NCI-H2081 treated with DMSO at 0.1 percent for 48 hours (cell line): ENCODE measurements at places on chromosomes 11 and 22.

DNA sequence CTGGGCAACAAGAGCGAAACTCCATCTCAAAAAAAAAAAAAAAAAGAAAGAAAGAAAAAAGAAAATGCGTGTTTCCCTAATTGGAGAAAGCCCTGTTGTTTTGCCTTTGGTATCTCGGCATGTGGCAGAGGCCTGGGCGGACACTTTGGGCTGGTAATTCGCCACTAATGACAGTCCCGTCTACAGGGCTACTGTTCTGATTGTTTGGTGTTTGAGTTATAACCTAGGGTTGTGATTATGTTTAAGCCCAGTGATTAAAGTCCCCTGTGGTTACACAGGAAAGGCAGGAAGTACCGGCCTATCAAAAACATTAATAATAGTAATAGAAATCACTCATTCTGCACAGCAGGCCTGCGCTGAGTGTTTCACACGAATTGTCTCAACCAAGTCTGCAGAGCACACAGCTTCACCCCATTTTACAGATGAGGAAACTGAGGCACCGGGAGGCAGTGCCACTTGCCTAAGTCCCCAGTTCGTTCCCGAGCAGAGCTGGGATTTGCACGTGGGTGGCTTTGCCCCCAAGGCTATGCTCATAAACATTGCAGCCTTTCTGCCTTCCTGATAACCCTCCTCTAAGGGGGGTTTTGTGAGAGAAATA lies 39.1 kb upstream of the GRAMD4 start:
- DNase-seq = peak; percentile 45

DNA sequence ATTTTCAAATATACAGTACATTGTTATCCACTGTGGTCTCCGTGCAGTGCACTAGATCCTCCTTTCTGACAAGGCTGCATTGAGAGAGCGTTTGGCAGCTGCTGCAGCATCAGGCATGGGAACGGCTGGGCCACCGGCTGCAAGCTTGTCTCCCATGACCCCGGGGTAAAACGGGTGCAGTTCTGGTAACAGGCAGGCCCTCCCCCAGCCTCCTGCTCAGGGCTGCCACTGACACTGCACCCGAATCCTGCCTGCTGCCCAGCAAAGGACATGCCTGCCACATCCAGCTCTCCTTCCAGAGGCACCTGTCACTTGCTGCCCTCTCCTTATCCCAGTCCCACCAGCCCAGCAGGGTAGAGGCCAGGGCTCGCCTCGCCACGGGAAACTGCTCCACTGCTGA lies 124.5 kb upstream of the TMEM45B start:
- no peak for DNase-seq

- no peak for DNase-seq
Observed at GRCh38 chr11:68338051-68338780, 25.8 kb downstream of the LRP5 start.

DNA sequence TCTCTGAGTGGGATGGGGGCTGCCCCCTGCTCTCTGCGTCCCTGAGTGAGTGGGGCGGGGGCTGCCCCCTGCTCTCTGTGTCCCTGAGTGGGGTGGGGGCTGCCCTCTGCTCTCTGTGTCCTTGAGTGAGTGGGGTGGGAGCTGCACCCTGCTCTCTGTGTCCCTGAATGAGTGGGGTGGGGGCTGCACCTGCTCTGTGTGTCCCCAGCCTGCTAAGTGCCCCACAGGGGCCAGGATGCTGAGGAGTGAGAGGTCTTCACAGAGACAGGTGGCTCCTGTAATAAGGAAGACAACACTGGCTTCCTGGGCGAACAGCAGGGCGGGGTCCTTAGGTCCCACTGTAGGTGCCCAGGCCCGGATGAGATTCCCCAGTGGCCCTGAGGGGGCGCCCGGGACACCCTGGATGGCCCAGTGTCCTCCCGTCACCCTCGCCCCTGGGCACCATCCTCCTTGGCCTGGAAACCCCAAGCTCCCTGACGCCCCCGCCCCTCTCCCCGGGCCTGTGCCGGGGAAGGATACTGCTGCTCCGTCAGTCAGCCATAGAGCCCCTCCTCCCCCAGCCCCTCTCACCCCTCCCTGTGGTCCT lies 3.8 kb upstream of the CCDC188 start:
- DNase-seq = no peak

- DNase-seq = no peak
Observed at GRCh38 chr11:2582351-2582945, 117.3 kb downstream of the KCNQ1OT1 start.

DNA sequence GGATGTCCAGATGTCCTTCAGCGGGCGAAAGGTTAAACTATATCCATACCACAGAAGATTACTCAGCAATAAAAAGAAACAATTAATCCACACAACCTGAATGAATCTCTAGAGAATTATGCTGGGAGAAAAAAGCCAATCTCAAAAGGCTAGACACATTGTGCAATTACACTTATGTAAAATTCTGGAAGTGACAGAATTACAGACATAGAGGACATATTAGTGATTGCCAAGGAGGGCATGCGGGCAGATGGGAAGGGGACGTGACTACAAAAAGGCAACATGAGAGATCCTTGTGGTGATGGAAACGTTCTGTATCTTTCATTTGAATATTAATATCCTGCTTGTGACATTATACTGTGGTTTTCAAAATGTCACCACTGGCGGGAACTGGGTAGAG lies 103.5 kb upstream of the BMAL1 start:
- no peak for DNase-seq

- no peak for DNase-seq
Observed at GRCh38 chr11:124179310-124179709, 3.8 kb upstream of the OR10D3 start.

GRCh38 chr11:6472934-6473333 lies 807 bp downstream of the TRIM3 start:
- no peak for DNase-seq

GRCh38 chr11:116173506-116173905 lies 599.3 kb downstream of the BUD13 start:
- no peak for DNase-seq

- no peak for DNase-seq
Observed at GRCh38 chr11:134468796-134469195, 56.8 kb upstream of the B3GAT1 start.

- no peak for DNase-seq
Observed at GRCh38 chr11:73175551-73176144, 33.5 kb upstream of the FCHSD2 start.

GRCh38 chr11:83064011-83064410 lies 7.7 kb downstream of the RAB30 start:
- DNase-seq = no peak

GRCh38 chr11:85089654-85090053 lies 537.5 kb downstream of the DLG2 start:
- DNase-seq = no peak

- DNase-seq = no peak
Observed at GRCh38 chr11:34292111-34292510, 65.7 kb downstream of the ABTB2 start.

DNA sequence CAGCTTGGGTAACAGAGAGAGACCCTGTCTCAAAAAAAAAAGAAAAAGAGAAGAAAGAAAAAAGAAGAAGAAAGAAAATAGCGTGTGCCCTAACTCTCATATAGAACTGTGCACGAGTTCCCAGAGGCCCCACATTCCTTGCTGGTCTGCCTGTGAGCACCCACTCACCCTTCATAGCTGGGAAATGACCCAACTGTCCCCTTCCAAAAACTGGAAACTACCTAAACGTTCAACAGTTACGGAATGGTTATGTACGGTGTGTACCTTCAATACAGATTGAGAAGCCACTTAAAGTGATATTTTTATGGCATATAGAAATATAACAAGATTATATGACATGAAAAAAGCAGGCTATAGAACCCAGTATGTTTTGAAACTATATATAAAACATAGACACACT lies 82.0 kb downstream of the PARVA start:
- no peak for DNase-seq

DNA sequence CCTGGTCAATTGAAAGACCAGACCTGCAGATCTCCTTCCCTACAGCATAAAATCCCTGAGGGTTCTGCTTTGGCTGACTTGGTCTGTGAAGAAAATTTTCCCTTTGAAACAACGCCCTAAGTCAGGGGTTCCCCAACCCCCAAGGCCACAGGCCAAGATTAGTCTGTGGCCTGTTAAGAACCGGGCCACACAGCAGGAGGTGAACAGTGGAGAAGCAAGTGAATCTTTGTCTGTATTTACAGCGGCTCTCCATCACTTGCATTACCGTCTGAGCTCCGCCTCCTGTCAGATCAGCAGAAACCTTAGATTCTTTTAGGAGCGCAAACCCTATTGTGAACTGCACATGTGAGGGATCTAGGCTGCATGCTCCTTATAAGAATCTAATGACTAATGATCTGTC lies 38.2 kb downstream of the CCDC83 start:
- no peak for DNase-seq

DNA sequence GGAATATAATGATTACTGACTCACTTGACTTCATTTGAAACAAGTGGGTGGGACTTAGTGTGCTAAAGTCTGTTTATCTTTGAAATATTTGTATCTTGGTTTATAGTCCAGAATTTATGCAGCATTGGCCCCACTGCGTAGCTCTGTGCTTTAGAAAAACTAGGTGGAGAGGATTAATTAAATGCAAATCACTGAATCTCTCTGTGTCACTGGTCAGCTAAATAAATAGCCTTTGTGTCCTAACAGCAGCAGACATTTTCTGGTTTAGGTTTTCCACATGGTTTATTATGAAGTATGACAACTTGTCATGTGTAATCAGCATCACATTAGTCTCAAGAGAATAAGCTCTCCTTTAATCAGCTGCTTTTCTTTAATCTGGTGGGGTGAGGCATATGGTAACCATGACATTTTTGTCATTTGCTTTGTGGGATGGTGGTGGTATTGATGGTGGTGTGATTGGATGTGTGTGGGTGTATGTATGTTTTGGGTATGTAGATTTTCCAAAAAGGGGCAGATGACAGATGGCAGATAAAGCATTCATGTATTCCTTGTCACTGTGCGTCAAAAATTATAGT lies 33.9 kb downstream of the BCL2L13 start:
- DNase-seq = no peak

- DNase-seq = no peak
Observed at GRCh38 chr11:125724125-125724524, 22.0 kb upstream of the PATE1 start.

- no peak for DNase-seq
Observed at GRCh38 chr11:70677232-70677916, 279.0 kb downstream of the CTTN start.

- no peak for DNase-seq
Observed at GRCh38 chr22:28171712-28172111, 252.7 kb upstream of the PITPNB start.

DNA sequence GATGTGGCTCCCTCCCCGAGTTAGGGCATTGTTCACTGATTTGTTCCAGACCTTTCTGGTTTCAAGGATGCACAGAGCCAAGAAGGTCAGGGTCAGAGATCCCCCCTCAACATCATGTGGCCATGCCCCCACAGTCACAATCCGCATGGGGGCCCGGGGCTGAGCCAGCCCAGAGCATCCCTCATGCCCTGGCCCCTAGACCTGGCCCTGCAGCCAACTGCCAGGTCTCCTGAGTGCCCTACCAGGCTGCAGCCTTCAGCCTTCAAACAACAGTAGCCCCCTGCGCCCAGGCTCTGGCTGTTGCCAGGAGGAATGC lies 142.4 kb downstream of the CRYBB2 start:
- no peak for DNase-seq

DNA sequence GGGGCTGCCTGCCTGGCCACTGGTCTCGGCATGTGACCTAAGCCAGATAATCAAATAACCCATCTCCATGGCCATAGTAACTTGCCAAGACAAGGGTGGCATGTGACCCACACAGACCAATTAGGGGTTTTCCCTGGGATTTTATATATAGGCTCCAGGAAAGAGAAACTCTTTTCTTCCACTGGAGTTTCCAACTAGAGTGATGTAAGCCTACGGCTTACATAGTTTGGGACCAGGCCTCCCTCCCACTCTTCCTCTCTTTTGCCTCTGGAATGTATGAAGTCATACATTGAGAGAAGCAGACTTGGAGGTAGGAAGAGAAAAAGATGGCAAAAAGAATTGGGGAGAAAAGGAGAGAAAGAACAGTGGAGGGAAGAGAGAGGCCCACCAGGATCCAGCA lies 84.6 kb upstream of the LDLRAD3 start:
- DNase-seq = no peak

DNA sequence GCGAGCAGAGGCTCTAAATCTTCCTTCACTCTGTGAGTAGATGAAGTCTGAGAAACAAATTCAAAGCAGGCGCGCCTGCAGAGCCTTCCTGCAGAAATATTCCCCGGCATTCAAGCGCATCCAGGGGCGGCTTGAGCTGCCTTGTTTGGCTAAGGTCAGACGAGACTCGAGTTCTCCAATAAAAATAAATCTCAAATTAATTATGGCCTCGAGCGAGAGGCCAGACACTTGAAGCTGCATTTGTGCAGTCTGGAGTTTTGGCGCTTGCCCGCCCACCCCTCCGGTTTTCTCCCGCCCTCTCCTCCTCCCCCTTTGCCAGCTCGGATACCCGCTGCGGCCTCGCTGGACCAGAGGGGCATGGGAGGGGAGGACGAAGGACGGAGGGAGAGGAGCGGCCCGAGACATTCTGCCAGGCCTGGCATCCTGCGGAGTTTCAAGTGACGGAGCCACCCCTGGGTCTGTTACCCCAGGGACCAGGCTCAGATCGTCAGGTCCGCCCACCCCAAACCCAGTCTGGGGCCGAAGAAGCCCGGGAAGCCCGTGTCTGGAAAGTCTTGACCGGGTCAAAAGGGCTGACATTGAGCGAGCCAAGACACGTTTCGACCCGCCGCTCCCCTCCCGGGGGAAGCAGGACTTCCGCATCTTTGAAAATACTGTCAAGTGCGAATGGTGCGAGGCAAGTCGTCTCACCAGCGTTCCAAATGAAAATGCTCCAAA lies 3.8 kb upstream of the FLI1 start:
- DNase-seq = no peak

- no peak for DNase-seq
Observed at GRCh38 chr11:90629229-90629806, 406.5 kb upstream of the CHORDC1 start.

DNA sequence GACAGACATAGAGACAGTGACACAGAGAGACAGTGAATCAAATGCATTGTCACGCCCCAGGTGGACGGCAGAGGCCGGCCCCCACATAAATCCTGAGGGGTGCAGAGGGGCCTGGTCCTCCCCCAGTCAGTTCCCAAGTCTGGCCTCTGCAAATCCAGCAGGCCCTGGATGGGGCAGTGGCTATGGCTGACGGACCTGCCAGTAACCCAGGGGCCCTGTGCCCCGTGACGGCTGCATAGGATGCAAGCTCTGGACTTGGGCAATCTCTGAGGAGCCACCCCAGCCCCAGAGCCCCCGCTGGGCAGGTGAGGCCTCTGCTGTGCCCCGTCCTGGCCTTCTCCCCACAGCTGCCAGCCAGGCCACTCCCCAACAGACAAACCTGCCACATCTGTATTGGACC lies 204.5 kb downstream of the BRD1 start:
- DNase-seq = no peak

- DNase-seq = no peak
Observed at GRCh38 chr11:108196901-108197300, 25.5 kb downstream of the NPAT start.

DNA sequence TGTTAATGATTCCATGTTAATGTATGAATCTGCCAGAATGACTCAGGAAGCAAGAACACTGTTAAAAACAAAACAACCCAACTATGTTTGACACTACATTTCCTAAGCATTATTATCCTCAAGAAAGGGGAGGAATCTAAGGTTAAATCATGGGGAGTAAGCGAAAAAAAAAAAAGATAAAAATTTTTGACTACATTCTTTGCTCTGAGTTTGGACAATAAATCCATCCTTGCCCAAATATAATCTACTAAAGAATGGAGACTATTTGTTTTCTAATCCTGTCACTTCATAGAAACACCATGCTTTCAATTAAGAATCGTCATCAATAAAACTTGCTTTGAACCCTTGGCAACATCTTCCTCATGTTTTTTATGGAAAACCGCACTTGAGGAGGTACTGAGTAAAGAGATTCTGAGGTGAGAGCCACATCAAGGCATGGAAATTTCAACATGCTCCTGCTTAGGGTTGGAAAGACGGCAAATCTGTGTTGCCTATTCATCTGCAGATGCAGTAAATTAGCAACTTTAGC lies 9.7 kb downstream of the MAML2 start:
- DNase-seq = no peak
